Activated CD8-positive, alpha-beta memory T cell treated with anti-CD3 and anti-CD28 coated beads, Interleukin-2, amount 50 U/mL, for 48 hours (primary cell): ENCODE measurements at places on chromosomes 1 and 21.

- no peak for DNase-seq
Measured at GRCh38 chr1:156097499-156098178, 15.4 kb upstream of the MEX3A start.

DNA sequence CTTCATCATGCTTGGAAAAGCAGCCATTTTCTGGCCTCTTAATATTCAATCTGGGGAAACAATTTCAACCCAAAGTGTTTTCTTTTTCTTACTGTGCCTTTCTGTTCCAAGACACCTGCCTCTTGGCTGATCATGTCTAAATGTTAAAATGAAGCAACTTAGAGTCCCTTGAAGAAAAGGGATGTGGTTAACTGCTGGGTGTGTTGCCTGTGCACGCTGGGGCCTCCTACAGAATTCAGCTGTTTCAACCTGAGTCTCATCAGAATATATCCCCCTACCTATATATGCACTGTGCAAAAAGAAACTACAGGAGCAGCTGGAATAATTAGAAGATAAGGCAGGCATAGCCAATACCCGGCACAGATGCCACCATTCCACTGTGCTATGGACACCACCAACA is 222.0 kb downstream of the OMA1 start:
- DNase-seq: no peak

- DNase-seq: no peak
Measured at GRCh38 chr1:234270093-234270492, 103.2 kb upstream of the COA6 start.

DNA sequence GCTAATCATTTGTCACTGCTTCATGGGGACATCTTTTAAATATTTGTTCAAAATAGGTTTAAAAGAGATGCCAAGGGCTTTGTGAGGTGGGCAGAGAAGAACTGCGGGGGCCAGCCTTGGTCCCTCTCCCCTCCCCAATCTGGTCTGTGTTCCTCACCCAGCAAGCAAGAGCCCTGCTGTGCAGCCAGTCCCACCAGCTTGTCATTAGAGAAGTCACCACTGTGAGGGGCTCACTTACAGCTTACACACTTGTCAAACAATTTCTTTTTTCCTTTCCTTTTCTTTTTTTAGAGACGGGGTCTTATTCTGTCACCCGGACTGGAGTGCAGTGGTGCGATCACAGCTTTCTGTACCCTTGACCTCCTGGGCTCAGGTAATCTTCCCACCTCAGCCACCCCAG is 10.4 kb upstream of the CDK18 start:
- no peak for DNase-seq

DNA sequence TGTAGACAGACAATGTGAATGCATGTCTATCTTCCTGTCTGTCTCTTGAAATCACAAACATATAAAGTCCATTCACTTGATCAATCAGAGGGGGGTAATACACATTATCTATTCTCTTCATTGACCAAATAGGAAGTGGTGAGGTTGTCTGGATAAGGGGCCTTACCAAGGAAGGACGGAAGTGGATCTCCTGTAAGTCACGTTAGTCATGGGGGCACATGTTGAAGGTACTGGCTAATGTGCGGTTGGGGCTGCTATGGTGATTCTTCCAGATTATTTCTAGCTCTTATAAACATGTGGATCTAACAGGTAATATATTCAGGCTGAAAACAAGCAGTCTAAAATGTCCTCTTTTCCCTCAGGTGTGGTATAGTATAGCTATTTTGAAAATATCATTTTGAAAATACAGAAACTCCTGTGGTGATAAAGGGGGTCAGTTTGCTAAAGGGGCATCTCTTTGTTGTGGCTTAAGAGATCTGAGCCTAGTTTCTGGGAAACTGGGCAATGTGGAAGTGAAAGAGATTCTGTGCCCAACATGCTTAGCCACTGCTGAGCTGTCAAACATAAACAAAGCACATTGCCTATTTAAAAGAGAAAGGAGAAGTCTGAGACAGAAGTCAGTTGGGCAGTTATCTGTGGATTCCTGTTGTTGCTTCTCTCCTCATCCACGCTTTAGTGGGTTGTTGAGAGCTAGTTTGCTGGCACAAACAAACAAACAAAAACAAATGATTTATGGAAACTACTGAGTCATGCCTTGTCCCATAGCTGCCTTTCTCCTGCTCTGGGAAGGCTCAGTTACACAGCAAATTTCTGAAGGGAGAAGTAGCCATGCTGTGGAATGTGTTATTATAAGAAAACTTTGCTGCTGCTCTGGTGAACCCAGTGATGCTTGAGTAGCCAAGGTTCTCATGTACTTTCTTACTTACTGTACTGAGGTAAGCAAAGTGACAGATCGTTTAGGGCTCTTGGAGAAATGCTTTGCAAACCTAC is 166.9 kb downstream of the HLX start:
- no peak for DNase-seq
